ENCODE measurements at places on chromosomes 1 and 21. TPM values are rescaled to one million over a fixed set of nuclear protein-coding genes. Genes with fewer than 3 reads are reported as not detected.

DNA sequence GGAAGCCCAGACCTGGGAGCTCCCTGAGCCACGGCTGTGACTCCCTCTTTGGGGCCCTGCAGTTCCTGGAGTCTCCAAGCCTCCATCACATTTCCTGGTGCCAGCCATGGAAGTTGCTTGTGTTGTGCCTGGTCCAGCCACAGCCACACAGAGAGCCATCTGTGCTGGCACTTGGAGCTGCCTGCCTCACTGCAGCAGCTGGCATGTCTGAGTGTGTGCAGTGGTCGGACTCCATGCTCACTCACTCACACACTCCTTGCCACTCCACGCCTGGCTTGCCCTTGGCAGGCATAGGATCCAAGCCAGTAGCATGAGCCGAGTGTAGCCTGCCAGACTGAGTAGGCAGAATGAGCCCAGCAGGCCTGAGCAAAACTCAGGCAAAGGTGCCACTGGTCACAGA, 516.3 kb upstream of the BEND5 start:
- ATAC-seq: no peak

GRCh38 chr1:198523182-198523950, 17.1 kb downstream of the ATP6V1G3 start:
- no peak for ATAC-seq

CBS gene
- total RNA-seq: 62.4 TPM

SLC44A5 gene
- not detected for total RNA-seq

GRCh38 chr1:207868774-207869721, 41.9 kb downstream of the CD34 start:
- ATAC-seq: peak; percentile 89

- peak; percentile 53 for ATAC-seq
Observed at GRCh38 chr1:41435570-41436178, 48.8 kb downstream of the EDN2 start.

- no peak for ATAC-seq
Observed at GRCh38 chr1:62978741-62979140, 194.8 kb downstream of the ATG4C start.

DNA sequence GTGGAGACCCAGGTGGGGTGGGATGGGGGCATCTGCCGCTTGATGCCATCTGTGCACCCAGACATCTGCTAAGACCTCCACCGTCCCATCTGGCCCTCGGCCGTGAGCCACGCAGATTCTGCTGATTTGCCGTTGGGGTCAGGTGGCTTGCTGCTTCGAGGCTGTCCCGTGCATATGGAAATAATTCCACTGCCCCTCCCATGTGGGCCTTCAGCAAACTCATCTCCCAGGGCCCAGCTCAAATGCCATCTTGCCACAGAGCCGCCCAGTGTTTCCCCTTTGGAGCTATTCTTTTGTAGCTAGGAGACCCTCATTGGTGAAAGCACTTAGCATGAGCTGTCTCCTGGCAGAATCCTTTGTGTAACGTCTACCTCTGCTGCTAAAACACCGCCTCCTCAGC, 99.8 kb downstream of the KAZN start:
- peak; percentile 68 for ATAC-seq

GRCh38 chr1:218394416-218394815, 49.3 kb downstream of the TGFB2 start:
- no peak for ATAC-seq

KRTAP10-6 gene
- not detected for total RNA-seq

GRCh38 chr1:164971921-164972415, 384.5 kb downstream of the LMX1A start:
- no peak for ATAC-seq

PODN gene
- 1.2 TPM for total RNA-seq

CLEC20A gene
- 0.31 TPM for total RNA-seq

DNA sequence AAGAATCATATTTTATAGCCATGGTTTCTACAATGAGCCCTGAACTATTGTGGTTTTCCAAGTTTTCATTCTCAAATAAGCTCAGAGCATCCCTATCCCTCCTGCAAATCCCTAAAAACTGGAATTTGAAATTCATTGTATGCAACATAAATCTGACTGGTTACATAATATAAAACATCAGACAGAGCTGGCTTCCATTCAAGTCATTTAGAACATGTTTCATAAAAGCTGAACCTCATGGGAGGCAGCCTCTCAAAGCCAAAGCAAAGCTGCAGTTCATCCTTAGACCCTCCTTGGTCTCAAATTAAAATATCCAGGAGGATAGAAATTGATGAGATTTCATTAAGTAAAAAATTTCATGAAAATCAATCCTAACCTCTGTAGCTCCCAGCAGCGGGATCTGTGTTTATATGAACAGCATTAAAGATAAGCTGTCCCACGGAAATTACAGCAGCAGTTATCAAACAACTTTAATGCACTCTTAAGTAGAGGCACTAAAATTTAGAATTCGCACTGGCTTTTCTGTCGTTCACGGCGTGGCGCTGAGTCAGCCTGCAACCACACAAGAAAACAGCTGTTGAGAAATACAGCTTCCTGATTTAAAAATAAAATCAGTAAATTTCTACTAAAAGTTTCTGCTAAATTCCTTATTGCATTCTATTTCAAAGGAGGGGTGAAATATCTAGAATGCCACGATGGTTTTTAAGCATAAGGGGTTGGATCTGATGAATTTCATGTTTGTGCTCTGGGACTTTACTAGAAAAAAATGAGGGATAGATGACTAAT, 99.9 kb upstream of the TIAM1 start:
- ATAC-seq: no peak

- peak; percentile 88 for ATAC-seq
Observed at GRCh38 chr21:37862536-37862935, 53.7 kb downstream of the KCNJ6 start.

GRCh38 chr1:20962576-20963258, 175.6 kb upstream of the HP1BP3 start:
- ATAC-seq: no peak

DNA sequence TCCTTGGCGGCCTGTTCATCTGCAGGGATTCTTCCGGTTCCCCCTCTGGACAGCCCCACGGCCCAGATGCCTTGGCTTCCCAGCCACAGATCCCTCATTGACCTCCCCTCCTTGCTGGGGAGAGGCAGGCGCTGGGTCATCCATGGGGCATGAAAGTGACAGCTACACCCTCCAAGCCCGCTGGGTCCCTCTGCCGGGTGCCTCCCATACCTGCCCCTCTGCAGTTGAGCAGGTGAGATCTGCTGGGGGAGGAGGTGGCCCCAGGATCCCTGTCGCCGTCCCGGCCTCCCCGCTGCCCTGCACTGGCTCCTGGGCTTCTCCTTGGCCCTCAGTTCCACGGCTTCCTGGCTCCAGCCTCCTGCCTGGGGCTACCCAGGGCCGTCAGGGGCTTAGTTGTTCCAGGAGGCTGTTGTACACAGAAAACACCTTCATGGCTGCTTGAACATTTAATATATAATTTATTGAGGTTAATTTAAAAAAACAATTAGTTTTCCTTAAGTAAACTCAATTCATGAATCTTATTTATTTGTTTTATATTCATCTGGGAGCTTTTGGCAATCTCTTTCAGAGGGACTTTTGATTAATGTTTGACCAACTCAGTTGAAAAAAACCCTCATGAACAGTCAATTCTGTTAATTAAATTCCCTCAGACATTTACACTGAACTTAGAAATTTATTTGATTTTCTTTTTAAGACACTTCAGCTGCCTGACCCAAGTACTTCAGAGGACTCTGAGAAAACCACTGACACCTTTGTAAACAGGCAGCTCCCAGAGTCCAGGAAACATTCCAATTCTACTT, 67.6 kb upstream of the ABCG1 start:
- no peak for ATAC-seq

KIF17 gene
- 8.8 TPM for total RNA-seq

LCA5L gene
- 1.9 TPM for total RNA-seq

RYR2 gene
- total RNA-seq: 0.81 TPM

- no peak for ATAC-seq
Observed at GRCh38 chr1:67843331-67843730, 10.1 kb upstream of the GNG12 start.

GRCh38 chr1:236060286-236060685, 4.6 kb downstream of the NID1 start:
- ATAC-seq: no peak

RXRG gene
- total RNA-seq: 18.9 TPM

GRCh38 chr1:190170321-190170720, 307.3 kb downstream of the BRINP3 start:
- no peak for ATAC-seq

GRCh38 chr1:81549588-81550127, 251.1 kb upstream of the ADGRL2 start:
- peak; percentile 73 for ATAC-seq

PALMD gene
- 11.1 TPM for total RNA-seq

FAM78B gene
- 6.2 TPM for total RNA-seq

DNA sequence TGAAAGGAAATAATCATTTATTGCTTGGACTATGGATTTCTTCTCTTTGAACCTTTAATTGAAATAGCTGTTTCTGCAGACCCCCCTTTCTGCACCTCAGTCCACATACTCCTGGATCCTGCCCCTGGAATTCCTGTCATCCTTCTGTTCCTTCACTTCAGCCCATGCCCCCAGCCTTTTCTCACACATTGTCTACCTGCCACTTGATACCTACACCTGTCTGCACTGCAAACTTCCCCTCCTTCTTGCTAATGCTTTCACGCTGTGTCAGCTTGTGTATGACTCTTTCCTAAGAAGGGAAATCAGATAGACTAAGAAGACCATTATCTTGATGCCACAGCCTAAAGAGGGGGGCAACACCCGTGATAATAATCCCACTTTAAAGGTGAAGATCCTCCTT, 80.3 kb upstream of the EXO1 start:
- no peak for ATAC-seq

MTOR gene
- 59.9 TPM for total RNA-seq

GRCh38 chr1:190864013-190864641, 386.5 kb upstream of the BRINP3 start:
- ATAC-seq: no peak

HPCA gene
- 1.3 TPM for total RNA-seq

VWA1 gene
- total RNA-seq: 0.51 TPM
